Activated naive CD8-positive, alpha-beta T cell treated with anti-CD3 and anti-CD28 coated beads, Interleukin-2, amount 50 U/mL, for 16 hours (primary cell): ENCODE measurements at places on chromosomes 2 and 18.

- no peak for DNase-seq
Observed at GRCh38 chr2:16281451-16282335, 341.3 kb downstream of the MYCN start.

DNA sequence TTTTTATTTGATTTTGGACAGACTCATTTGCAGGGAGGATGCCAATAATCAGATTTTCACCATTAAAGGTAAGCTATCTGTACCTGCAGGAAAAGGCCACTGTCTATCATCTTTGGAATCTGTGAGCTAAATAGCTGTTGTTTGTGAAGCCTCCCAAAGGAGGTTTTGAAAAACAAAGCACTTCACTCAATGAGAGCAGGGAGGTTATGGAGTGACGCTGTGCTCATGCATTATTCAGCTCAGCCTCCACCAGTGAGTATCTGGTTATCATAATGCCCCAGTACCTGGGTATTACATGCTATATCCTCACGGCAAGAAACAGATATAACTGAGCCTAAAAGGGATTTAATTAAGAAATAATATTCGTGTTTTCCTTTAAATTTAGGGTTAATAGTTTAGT, 189.6 kb upstream of the PIK3C3 start:
- no peak for DNase-seq

DNA sequence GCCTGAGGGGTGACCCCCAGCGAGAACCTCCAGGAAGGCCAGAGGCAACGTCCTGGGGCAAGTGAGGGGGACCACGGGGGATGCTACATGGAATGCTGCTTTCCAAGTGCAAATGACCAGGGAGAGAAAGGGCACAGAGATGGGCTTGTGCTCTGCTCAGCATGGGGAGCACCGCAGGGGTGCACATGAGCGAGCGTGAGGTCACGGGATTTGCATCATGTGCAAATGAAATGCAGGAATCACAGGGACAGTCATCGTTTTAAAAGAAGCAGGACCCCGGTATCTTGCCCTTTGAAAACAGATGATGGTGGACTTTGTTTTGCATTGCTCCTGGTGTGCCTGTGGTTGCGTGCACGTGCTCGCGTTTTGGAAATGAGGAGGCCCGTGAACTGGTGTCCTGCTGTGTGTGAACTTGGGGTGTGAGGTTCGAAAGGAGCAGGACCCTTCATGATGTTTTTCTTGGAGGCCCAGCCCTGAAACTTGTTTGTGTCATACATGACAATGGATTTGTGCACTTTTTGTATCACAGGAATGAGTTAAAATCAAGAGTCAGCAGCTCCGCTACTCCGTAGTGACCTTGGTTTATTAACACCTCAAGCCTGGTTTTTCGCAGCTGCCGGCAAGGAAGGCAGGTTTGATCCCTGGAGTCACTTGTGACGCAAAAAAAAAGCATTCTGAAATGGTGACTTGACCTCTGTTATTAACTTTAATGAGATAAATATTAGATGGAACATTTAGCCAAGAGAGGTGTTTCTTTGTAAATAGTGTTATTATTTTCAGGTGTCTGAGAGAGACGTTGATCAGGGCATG, 234.5 kb downstream of the LDLRAD4 start:
- DNase-seq, result no peak

DNA sequence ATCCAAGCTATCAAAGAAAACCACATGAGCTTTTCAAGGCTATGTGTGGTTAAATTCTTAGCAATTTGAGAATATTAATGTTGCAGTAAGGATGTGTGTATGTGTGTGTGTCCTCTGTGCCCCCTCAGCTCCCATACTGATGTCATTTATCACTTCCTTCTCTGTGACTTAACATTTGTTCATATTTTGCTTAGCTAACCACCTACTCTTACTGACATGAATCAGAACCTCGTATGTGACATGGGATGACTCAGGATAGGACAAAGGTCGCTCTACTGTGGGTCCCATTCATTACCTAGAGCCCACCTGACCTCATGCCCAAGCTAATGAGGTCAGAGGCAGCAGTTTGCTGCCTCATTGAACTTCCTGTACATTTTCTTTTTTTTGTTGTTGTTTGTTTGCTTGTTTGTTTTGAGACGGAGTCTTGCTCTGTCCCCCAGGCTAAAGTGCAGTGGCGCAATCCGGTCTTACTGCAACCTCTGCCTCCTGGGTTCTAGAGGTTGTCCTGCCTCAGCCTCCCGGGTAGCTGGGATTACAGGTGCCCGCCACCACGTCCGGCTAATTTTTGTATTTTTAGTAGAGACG, 36.3 kb downstream of the MOGAT1 start:
- DNase-seq, result no peak

GRCh38 chr2:207616185-207616584, 9.0 kb downstream of the METTL21A start:
- DNase-seq, result no peak
